Gastrocnemius medialis (tissue), 4 donors: ENCODE measurements at places on chromosomes 7 and 10. TPM values are rescaled to one million over a fixed set of nuclear protein-coding genes. Genes with fewer than 3 reads are reported as not detected.
A peak's percentile ranks its signal among the peaks of the same experiment; 100 is the strongest.

Gene COX19
- total RNA-seq = 5.7 TPM

DNA sequence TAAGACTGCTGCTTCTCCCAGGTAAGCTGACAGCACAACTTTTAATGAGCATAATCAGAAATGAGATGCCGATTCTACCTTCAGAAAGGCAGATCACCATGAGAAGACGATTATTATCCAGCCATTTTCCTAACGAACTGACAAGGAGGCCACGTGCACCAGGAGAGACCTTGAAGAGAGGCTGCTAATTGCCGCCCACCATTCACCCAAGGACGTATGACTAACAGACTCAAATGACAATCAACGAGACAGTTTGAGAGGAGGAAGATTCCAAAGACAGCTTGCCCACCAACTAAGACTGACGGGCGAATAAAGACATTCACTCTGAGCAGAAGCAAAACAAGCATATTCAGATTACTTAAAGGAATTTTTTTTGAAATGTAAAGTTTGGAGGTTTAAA lies 301.9 kb upstream of the TAC1 start:
- no peak overlapping the region for H3K4me3 ChIP-seq
- H3K4me1 ChIP-seq = no peaks in the 10 kb centered on the region
- H3K27me3 ChIP-seq = no peaks in the 10 kb centered on the region
- H3K36me3 ChIP-seq = no peaks in the 10 kb centered on the region

- no peaks in the 10 kb centered on the region for H3K27me3 ChIP-seq
- DNase-seq = no peak
- peak overlapping the region; percentile 93 for H3K27ac ChIP-seq
- H3K4me3 ChIP-seq = no peak overlapping the region
Measured at GRCh38 chr7:107582875-107583274, 2.8 kb downstream of the BCAP29 start.

- H3K4me1 ChIP-seq = peaks cover 4% of the 10 kb centered on the region
- H3K27me3 ChIP-seq = peaks cover 42% of the 10 kb centered on the region
- no peak overlapping the region for H3K27ac ChIP-seq
Measured at GRCh38 chr7:151408839-151409666, 785 bp downstream of the WDR86 start.

Gene FANK1
- total RNA-seq = 0.61 TPM

GRCh38 chr10:88865281-88865876 lies 13.7 kb upstream of the ANKRD22 start:
- no peaks in the 10 kb centered on the region for H3K27me3 ChIP-seq
- no peaks in the 10 kb centered on the region for H3K36me3 ChIP-seq
- DNase-seq = no peak
- H3K4me3 ChIP-seq = no peak overlapping the region
- H3K4me1 ChIP-seq = no peaks in the 10 kb centered on the region

DNA sequence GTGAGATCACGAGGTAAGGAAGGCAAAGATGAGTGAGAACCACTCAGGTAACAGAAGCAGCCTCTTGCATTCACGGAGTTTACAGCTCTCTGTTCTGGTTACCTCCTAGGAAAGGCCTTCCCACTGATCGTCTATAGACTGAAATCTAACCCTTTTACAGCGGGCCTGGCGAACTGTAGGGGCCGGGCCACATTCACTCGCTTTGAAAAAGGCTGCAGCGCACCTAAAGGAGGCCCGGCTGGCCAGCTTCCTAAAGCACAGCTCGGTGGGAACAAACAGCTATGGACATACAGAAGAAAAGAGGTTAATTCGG lies 565 bp downstream of the ATP5MK start:
- peaks cover 43% of the 10 kb centered on the region for H3K4me1 ChIP-seq
- peak overlapping the region; percentile 88 for H3K4me3 ChIP-seq
- DNase-seq = no peak
- H3K27me3 ChIP-seq = no peaks in the 10 kb centered on the region
- peaks cover 46% of the 10 kb centered on the region for H3K36me3 ChIP-seq

Gene GBX1
- not detected for total RNA-seq

DNA sequence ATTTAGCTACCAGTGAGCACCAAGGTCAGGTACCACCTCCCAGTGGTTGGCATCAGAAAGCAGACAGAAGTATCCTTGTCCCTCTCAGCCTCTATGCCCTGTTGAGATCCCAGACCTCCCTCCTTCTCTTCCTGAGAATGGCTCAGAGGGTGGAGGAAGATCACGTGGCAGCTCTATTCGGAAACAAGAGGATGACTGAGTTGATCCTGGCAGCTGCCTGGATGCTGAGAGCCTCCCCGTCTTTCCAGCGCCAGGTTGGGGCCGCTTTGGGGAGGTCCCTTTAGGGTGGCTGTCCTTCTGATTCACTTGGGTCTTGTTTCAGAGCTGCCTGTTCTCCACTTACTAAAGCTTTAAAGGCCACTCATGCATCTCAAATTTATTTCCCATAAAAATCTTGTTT lies 36.9 kb upstream of the NPFFR1 start:
- H3K27ac ChIP-seq = peak overlapping the region; percentile 31
- DNase-seq = no peak
- no peak overlapping the region for H3K4me3 ChIP-seq
- H3K4me1 ChIP-seq = peaks cover 36% of the 10 kb centered on the region
- no peaks in the 10 kb centered on the region for H3K36me3 ChIP-seq
- H3K27me3 ChIP-seq = no peaks in the 10 kb centered on the region

Gene MSMB
- total RNA-seq = not detected

DNA sequence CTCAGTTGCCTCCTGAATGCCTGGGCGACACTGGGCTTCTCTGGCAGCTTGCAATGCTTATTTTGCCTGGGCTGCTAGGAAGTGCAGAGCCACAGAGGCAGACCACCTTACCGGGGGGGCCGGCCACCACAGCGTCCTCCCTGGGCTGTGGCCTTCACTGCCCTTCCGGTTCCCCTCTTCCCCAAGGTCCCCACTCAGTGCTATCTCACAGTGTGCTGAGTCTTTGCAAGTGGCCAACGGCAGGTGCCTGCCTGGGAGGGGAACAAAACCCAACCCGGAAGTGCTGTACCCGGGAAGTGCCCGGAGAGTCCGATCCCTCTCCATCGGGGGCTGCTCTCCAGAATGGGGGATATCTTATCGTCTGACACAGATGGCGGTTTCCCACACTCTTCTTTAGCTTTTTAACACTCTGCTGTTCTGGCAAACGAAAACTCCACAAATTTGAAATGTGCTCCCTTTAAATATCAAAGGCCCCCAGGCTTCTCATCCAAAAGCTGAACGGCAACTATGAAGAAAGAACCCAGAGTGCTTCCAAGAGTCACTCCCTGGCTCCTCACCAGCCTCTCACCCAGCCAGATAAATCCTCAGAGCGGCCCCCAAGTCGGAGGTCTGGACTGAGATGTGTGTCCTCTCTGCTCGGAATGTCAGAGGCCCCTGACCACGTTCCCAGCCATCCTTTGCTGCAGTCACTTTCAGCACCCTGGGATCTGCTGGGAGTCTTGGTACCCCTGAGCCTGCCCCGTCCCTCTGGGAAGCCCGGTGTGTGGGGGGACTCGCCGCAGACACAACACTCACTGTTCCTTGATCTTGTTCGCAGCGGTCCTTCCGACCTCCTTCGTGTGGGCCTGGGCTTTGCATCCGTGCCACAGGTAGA lies 165.1 kb downstream of the SVIL start:
- peak; percentile 26 for DNase-seq
- no peak overlapping the region for H3K4me3 ChIP-seq
- no peaks in the 10 kb centered on the region for H3K27me3 ChIP-seq
- peak overlapping the region; percentile 69 for H3K27ac ChIP-seq
- no peaks in the 10 kb centered on the region for H3K36me3 ChIP-seq

- no peaks in the 10 kb centered on the region for H3K27me3 ChIP-seq
- peak; percentile 27 for DNase-seq
- no peak overlapping the region for H3K27ac ChIP-seq
- no peaks in the 10 kb centered on the region for H3K4me1 ChIP-seq
- H3K4me3 ChIP-seq = no peak overlapping the region
- no peaks in the 10 kb centered on the region for H3K36me3 ChIP-seq
Measured at GRCh38 chr7:42035210-42035609, 201.8 kb downstream of the GLI3 start.

- H3K4me1 ChIP-seq = no peaks in the 10 kb centered on the region
- H3K4me3 ChIP-seq = no peak overlapping the region
- no peaks in the 10 kb centered on the region for H3K36me3 ChIP-seq
- no peak overlapping the region for H3K27ac ChIP-seq
- H3K27me3 ChIP-seq = no peaks in the 10 kb centered on the region
- DNase-seq = no peak
Measured at GRCh38 chr7:84181628-84182027, 13.0 kb downstream of the SEMA3A start.

- H3K4me3 ChIP-seq = no peak overlapping the region
- H3K36me3 ChIP-seq = no peaks in the 10 kb centered on the region
- H3K27ac ChIP-seq = no peak overlapping the region
- H3K27me3 ChIP-seq = no peaks in the 10 kb centered on the region
- no peaks in the 10 kb centered on the region for H3K4me1 ChIP-seq
- no peak for DNase-seq
Measured at GRCh38 chr7:19690736-19691135, 18.1 kb downstream of the POLR1F start.

Gene CYP2E1
- total RNA-seq = 5.5 TPM

Gene VWA2
- not detected for total RNA-seq

Gene PTER
- 9.4 TPM for total RNA-seq
